ENCODE measurements at places on chromosomes 13 and 19. TPM values are rescaled to one million over a fixed set of nuclear protein-coding genes. Genes with fewer than 3 reads are reported as not detected.

DNA sequence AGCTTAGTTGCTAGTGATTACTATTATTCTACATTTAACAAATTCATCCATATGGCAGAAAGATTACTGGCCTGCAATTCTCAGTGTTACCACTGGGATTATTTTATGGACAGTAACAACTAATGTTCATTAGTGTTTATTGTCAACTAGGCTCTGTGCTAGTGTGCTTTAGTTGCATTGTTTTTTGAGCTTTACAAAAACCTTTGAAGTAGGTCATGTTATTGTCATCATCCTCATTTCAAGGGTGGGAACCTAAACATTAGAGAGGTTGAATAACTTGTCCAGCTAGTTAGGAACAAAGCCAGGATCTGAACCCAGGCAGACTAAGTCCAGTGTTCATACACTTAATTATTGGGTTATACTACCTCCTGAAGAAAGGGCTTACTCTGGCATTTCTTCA is 27.8 kb upstream of the TDRD3 start:
- DNase-seq: no peak

The ZNF285 gene
- polyA plus RNA-seq: 4.5 TPM

The GIPR gene
- polyA plus RNA-seq: 2.4 TPM

DNA sequence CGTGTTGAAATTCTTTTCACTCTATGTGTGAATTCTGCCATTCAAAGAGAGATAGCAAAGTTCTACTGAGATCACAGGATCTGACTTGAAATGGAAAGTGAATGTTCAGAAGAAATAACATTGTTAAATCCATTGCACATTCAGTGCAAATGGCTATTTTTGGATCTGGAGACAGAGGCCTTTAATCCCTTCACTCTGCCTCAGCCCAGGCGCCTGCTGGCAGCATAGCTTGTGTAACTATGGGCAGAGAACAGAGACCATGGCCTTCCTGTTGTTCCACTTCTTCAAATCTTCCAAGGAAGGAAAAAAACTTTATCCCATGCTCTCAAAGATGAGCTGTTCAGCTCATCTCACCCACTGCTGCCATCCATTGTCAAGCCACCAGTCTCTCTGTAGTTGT is 265.4 kb downstream of the LMO7 start:
- no peak for DNase-seq

DNA sequence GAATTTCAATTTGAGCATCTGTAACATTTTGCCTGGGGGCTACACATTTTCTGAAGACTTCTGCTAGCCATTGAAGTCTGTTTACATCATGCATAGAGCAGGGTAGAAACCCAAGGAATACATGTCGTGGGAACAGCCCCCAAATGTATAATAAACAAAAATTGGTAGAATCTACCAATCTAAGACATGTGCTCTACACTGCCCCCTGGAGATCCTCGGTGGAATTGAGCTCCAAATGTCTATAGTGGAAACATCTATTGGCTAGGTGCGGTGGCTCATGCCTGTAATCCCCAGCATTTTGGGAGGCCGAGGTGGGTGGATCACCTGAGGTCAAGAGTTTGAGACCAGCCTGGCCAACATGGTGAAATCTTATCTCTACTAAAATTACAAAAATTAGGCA is 57.3 kb downstream of the MBD3L2B start:
- no peak for DNase-seq

GRCh38 chr13:36887758-36888521 is 32.1 kb downstream of the SMAD9 start:
- DNase-seq: no peak

DNA sequence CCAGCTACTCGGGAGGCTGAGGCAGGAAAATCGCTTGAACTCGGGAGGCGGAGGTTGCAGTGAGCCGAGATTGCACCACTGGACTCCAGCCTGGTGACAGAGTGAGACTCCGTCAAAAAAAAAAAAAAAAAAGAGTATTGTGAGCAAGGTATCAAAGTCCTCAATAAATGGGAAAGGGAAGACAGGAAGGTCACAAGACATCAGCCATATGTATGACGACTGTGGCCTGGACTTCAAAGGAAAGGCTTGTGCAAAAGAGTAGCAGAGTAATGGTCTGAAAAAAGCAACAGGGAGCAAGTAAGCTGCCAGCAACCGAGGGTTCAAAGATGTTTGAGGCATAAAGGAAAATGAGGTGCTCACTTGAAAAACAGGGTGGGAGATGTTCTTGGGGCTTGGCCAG is 116.0 kb upstream of the WASF3 start:
- DNase-seq: no peak

GRCh38 chr13:101985321-101985720 is 416.5 kb downstream of the FGF14 start:
- DNase-seq: no peak

The RASIP1 gene
- 19.9 TPM for polyA plus RNA-seq

Measured in heart right ventricle (tissue), 16 donors.